ENCODE measurements at places on chromosomes 2 and 18.

DNA sequence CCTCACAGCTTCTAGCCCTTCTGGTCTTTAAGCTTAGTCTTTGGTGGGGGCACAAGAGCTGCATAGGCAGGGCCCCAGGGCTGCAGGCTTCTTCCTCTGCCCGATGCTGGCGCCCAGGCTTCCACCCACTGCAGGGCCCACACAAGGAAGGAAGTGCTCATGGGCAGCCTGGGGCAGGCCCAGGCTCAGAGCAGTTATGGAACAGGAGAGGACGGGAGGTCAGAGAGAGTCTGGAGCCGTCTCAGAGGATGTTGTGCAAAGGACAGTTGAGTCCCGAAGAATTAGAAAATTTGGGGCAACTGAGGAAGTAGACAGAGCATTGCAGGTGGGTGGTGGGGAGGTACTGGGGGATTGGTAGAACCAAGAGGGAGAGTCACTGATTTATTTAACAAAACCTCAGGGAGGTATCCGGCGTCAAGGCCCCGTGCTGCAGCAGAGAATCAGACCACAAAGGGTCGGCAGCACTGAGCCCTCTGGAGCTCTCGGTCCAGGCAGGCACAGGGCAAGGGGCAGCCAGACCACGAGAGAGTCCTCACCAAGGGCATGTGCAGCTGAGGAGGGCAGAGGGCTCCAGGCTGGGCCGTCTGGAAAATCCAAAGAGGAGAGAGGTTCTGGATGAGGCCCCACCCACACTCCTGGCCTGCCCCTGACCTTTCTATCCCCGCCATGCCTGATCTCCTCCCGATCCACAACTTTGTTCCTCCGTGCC, 110.8 kb upstream of the GLI2 start:
- no peak for DNase-seq

DNA sequence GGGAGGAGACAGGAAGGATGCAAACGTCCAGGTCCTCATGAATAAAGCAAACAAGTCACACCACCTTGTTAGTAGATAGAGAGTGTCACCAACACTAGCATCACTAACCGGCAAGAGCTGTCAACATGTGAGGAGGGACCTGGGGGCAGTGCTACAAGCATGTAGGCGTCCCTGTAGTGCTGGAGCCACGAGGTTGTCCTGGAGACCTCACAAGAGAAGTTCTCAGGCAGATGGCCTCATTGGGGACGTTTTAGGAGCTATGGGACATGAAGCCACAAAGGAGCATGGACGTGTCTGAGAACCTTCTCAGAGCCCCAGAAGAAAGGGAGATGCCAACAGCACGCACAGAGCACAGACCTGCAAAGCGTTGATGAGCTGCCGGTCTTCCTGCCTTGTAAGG, 70.0 kb downstream of the COL6A3 start:
- DNase-seq, result no peak

DNA sequence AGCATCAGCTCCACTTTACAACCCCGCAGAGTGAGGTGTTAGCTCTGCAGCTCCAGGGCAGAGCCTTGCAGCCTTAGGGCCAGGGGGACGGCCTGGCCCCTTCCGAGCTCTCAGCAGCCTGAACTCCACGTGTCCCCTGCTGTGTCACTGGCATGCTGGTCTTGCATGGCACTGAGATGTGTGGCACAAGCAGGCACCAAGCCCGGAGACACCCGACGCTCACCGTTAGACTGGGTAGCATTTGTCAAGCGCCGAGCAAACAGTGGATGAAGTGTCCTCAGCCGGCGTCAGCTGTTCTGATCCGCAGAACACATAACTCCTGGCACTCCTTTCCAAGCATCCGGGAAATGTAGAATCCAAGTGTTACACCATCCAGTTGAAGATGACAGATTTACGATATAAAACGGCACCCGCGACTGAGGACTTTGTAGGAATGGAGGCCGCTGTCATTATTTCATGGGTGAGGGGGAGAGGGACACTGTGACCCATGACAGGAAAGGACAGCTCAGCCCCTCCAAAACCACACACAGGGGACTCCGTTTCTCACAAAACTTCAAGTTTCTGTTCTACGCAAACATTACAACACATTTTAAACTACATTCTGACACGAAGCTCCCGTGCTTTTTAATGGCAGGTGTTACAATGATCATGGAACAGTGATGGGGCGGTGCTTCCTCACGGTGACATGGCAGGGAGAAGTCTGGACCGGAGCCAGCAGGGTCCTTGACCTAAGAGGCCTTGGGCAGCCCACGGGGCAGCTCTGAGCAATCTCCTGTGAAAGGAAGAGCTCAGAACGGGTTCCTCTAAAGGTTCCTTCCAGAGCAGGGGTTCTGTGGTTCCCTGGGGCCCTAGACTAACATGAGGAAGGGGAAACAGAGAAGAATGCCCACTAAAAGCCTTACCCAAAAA, 89.4 kb downstream of the HDAC4 start:
- no peak for DNase-seq

DNA sequence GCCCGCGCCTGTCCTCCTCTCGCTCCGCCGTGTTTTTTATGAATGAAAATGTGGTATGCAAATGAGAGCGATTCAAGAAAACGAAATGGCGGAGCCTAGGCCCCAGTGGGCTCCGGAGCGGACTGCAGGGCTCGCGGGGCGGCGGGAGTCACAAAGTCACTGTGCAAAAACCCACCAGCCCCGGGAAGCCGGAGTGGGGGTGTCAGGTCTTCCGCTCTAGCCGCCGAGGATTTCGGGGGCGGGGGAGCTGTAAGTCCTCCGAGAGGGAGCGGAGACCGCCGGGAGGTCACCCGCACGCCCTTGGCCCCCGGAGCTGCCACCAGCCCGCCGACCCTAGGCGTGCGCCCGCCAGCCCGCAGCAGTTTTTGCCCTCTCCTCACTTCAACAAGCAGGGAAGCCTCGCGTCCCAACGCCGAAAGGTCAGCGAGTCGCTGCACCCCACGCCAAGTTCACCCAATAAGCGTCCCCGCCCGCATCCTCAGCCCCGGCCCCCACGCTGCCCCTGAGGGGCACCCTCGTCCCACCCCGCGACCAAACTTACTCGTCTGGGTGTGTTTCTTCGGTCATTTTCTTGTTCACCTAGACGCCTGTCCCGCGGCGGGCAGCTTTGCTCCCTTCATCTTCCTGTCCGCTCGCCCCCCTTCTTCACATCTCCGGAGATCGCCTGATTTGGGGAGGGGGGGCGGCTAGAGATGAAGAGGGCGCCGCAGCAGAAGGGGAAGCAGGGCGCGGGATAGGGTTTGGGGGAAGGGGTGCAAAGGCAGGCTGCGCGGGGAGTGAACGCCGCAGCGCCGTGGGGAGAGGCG, 775 bp downstream of the SPRED2 start:
- peak; percentile 54 for DNase-seq

- no peak for DNase-seq
These were observed 32.7 kb upstream of the MFF start for GRCh38 chr2:227292314-227292713.

DNA sequence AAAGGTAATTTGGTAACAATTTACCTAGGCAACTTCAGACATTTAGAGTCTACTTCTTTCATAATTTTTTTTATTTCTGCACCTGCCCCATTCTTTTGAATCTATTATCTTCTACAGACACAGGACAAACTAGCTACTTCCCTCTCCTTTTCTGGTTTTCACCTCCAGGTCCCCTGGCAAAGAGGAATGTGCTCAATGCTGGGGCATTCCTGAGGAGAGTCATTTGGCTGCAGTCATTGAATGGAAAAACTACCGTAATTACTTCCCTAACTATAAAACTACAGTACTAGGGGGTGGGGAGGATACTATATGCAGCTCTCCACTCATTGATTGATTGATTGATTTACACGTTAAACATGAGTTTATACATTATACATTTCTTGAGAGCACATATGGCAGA, 11.2 kb upstream of the ARHGAP28 start:
- no peak for DNase-seq

- no peak for DNase-seq
These were observed 17.0 kb upstream of the C1QL2 start for GRCh38 chr2:119175517-119175916.

DNA sequence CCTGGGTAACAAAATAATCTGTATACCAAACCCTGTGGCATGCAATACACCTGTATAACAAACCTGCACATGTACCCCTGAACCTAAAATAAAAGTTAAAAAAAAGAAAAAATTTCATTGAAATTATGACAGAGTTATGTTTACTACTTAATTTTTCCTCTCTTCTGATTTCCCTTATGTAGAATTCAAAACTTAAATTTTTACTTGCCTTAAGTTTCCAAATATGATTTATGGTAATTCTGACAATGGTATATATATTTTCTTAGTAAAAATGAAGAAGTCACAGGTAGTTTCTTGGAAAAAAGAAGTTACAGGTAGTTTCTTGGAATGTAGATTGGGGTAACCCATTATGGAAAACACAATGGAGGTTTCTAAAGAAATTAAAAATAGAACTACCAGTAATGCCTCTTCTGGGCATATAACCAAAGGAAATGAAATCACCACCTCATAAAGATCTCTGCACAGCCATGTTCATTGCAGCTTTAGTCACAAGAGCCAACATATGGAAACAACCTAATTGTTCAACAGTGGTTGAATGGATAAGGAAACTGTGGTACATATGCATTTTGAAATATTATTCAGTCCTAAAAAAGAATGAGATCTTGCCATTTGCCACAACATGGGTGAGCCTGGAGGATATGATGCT, 164.9 kb downstream of the BABAM2 start:
- peak; percentile 9 for DNase-seq

DNA sequence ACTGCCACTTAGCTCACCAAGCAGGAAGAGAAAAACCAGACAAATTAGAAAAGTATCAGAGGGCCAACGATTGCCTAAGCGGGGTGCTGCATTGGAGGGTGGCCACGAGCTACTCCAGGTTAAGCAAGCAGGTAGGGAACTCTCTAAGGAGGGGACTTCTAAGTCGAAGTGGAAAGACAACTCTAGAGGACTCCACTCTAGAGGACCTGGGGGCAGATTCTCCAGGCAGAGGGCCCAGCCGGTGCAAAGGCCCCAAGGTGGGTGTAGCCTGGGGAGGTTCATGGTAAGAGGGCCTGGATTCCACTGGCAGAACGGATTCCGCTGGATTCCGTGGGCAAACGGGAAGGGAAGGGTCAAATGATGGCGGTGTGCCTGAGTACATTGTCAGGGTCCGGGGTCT, 12.7 kb downstream of the FBLN7 start:
- no peak for DNase-seq

Data from activated CD4-positive, alpha-beta T cell treated with anti-CD3 and anti-CD28 coated beads, Interleukin-2, Interleukin-6, amounts not matched to agents 100 ng/mL and 50 ng/mL, durations not matched to agents 16 hours and 8 hours (primary cell).